RKO (cell line): ENCODE measurements at places on chromosomes 3 and 15.
A peak's percentile ranks its signal among the peaks of the same experiment; 100 is the strongest.

DNA sequence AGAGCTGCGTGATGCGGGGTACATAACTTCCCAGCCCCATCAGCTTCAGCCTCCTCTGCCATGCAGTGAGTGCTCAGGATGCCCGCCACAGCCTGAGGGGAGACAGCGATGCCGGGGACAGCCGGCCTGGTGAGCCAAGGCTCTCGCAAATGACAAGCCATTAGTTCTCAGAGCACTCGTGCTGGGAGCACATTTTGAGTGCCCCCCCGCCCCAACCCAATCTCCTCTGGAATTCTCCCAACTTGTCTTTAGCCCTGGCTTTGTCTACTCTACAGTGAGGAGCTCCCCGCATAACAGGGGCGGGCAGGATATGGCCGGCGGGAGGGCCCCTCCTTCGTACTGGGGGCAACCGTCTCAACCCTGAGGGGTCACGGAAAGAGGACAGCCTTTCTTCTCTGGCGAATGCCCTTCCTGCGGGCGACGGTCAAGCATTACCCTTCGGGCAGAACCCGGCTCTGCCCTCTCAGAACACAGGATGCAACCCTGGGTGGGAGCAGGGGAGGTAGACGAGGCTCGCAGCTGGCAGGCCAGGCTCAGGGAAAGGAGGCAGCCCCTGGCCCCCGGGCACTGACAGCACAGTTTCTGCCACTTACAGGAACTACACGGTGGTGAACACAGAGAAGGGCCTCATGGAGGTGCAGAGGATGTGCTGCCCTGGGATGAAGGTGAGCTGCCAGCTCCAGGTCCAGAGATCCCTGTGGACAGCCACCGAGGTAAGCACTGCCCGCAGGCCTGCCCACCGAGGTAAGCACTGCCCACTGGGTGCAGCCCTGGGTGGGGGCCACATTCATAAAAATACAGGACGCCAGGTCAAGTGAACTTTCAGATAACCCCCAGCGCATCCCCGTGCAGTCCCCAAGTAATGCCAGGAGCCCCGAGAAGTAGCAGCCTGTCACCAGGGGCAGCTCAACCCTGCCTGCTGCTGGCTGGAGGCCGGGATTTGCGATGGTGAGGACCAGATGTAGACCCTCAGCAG is 141.7 kb downstream of the LRRK1 start:
- no peak for DNase-seq

GRCh38 chr3:126269354-126269753 is 87.9 kb downstream of the KLF15 start:
- no peak for DNase-seq

GRCh38 chr3:128749035-128749434 is 23.1 kb downstream of the RAB7A start:
- DNase-seq, result no peak

- no peak for DNase-seq
Measured at GRCh38 chr15:43237842-43238470, 17.1 kb upstream of the EPB42 start.

GRCh38 chr15:69032031-69032430 is 17.5 kb downstream of the NOX5 start:
- no peak for DNase-seq

- DNase-seq, result no peak
Measured at GRCh38 chr3:18062657-18063025, 320.2 kb upstream of the TBC1D5 start.

- peak; percentile 37 for DNase-seq
Measured at GRCh38 chr3:152508705-152509104, 240.0 kb downstream of the MBNL1 start.

DNA sequence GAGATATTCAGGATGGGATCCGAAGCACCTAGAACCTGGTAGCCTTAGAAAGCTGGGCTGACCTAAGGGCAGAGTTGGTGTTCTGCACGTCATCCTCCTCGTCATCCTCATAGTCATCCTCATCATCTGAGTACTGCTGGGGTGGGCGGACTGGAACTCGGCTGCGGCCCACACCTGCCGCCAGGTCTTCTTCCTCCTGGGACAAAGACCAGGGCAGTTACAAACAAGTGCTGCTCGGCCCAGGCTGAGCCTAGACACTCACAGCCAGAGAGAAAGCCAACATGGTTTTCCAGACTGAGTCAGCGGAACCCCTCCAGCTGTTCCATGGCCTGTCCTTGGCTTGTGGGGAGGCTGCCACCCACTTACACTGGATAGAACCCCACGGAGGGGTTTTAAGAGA is 40.5 kb downstream of the SEMA3G start:
- DNase-seq, result no peak

DNA sequence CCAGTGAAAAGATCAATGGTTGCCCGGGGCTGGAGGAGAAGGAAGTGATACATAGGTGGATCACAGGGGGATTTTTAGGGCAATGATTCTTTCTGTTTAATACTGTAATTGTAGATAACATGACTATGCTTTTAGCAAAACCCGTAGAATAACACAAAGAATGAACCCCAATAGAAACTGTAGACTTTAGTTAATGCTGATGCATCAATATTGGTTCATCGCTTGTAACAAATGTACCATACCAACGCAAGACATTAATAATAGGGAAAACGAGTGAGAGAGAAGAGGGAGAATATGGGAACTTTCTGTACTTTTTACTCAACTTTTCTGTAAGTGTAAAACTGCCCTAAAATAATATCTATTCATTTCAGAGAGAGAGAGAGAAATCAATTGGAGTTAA is 383.3 kb upstream of the ATP11B start:
- no peak for DNase-seq

DNA sequence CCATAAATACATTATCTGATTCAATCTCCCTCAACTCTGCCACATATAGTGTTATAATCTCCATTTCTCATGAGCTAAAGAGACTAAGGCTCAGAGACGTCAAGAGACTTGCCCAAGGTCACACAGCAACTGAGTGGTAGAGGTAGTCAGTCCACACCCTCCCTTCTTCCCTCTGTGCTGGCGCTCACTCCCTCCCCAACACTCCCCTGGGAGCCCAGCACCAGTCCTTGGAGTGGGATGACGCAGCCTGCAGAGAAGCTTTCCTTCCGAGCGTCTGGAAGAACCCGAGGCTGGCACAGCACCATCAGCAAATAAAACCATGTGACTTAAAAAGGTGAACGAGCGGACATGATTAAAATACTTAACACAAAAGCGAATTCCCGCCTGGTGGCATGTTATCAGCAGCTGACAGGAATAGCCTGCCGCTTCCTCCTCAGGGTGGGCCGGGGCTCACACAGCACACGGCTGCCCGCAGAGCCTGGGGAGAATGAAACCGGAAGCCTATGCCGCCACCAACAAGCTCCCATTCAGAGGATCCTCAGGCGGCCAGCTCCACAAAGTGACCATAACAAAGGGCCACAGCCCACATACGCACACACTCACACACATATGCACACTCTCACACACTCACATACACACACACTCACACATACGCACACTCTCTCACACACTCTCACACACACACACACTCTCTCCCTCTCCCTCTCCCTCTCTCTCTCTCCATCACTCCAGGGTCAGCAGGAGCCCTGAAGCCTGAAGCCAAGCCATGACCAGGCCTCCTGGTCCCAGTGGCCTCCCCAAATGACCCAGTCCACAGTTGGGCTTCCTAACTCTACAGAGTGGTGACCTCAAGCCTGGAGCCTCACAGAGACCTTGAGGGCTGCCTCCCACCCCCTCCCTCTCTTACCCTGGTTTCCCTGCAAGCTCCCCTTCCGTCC is 120.5 kb downstream of the XXYLT1 start:
- no peak for DNase-seq

- no peak for DNase-seq
Measured at GRCh38 chr15:75073197-75073596, 49.8 kb downstream of the PPCDC start.

DNA sequence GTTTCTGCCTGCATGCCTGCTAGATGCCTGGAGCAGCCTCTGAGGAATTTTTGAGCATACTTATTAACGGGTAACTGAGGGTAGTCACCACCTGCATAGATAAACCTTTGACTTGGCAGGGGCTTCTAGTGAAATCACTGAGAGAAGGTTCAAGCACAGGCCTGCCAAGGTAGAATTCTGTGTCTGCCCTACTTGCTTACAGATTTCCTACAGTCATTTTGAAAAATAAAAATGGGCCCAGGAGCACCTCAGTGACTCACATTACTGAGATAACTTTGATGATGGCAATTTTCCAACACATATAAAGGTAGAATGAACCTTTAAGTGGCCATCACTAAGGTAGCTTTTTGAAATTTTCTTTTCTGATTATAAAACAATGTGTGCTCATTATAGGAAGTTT is 10.8 kb downstream of the CRTAP start:
- DNase-seq, result no peak

DNA sequence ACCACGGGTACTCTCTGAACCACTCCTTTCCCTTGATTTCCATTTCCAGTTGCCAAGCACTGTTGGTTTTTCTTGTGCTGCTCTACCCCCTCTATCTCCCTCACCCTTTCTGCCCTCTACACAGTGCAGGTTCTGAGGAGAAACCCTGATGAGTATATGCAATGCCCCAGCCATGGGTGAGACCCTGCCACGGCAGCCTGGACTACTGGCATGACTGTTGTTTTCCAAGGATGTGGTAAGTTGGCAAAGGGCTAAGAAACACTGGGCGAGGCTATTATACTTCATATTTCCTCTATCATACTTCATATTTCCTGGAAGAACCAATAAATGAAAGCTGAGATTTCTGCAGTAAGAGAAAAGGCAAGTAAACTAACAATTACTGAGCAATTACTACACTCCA is 27.9 kb downstream of the CHAC1 start:
- DNase-seq, result no peak

DNA sequence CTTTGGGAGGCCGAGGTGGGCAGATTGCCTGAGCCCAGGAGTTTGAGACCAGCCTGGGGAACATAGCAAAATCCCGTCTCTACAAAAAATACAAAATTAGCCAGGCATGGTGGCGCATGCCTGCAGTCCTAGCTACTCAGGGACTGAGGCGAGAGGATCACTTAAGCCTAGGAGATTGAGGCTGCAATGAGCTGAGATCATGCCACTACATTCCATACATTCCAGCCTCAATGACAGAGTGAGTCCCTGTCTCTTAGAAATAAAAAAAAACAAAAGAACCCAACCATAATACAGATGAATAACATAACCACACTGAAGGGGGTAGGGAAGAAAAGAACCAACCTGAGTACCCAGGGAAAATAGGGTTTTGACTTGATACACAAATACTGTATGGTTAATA is 19.7 kb upstream of the CGNL1 start:
- no peak for DNase-seq

- no peak for DNase-seq
Measured at GRCh38 chr15:99425657-99426301, 140.0 kb upstream of the MEF2A start.

DNA sequence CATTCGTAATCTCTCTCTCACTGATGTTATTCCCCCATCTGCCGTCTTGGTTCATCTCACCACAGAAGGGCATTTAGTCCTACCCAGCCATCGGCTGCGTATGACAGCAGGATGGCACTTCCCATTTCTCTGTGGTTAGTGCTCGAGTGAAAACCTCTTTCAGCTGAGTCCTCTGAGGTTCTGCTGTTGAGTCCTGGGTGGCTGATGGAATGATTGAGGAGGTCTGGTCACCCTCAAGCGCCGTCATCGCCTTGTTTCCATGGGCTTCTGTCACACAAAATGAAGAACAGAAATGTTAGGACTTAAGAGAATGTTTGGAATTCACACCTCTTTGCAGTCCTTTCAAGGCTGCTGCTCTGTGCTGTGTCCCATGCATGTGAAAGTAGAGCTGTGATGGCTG is 9.4 kb upstream of the SACM1L start:
- no peak for DNase-seq

- DNase-seq, result no peak
Measured at GRCh38 chr3:29868543-29869101, 587.8 kb downstream of the RBMS3 start.

DNA sequence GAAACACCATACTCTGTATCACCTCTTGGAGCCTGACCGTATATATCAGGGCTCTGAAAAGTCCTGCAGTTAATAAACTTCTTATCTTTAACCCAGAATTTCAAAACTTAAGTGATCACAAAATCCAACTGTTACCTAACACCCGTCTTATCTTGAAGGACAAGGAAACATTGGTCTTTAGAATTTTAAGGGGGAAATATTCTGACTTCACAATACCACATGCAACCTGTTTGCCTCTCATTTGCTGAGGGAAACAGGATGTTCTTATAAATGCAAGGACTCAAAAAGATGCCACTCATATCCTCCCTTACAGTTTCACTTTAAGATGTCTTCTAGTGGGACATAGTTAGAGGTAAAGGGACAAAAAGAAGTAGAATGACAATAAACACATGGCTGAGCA is 67.9 kb downstream of the CRTC3 start:
- no peak for DNase-seq

GRCh38 chr3:188590557-188590956 is 436.6 kb downstream of the LPP start:
- DNase-seq, result no peak

GRCh38 chr3:69122403-69122802 is at the start of gene LMOD3:
Gene LMOD3, minus strand, starts transcription at chr3:69122595. Its CDS starts 209 bp downstream, at chr3:69122386.
- DNase-seq, result no peak

DNA sequence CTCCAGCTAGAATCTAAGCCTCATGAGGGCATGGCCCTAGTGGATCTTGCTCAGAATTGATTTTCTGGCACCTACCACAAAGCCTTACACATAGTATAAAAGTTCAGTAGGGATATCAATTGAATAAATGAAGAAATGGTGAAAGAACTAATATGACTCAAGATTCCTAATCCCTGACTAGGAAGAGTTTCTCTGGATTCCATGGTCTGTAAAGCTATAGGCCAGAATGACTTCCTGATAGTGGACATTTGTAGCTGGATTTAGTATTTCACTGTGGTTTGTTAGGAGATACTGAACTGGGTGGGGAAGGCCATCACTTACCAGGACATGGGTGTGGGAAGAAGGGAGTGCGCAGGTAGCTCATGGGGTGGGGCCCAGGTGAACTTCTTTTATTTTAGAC is 168.9 kb downstream of the RAP2B start:
- DNase-seq, result no peak

DNA sequence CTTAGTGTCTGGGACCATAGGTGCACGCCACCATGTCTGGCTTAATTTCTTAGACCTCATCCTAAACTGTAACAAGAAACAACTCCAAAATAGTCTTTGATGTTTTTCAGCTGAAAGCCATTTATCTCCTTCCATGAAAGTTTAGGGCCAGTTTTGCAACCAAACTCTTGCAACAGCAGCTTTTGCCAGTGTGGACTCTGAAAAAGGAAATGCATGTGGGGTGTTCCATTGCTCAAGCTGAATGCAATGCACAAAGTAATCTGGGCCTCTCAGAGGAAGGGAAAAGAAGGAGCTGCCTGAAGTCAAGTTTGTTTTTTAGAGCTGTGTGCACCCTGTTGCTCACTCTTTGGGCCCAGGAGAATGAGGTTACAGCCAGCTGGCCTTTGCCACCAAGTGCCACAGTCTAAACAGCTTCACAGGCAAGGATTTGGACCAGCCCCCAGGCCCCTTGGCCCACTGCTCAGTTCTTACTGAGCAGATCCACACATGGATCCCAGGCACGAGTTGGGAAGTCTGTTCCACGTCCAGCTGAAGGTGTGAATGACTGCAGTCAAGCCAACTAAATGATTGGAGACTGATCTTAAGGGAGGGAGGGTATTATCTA is 212.3 kb upstream of the LRRFIP2 start:
- DNase-seq, result no peak

- no peak for DNase-seq
Measured at GRCh38 chr3:60810881-60811280, 440.4 kb downstream of the FHIT start.
